Umbilical cord (tissue), 2 donors: ENCODE measurements at places on chromosomes 11 and 22.
A peak's percentile ranks its signal among the peaks of the same experiment; 100 is the strongest.

GRCh38 chr11:111530091-111530490 lies 10.4 kb upstream of the LAYN start:
- DNase-seq: no peak

- DNase-seq: no peak
These were observed at the start of gene OR52I2 for GRCh38 chr11:4581443-4581842. TSS of gene OR52I2 (plus strand) at chr11:4581743.

- no peak for DNase-seq
These were observed 16.3 kb downstream of the DUSP8 start for GRCh38 chr11:1555713-1556153.

- DNase-seq: no peak
These were observed 15.8 kb downstream of the OR10D3 start for GRCh38 chr11:124198897-124199296.

- DNase-seq: no peak
These were observed 2.2 kb upstream of the P2RX6 start for GRCh38 chr22:21012446-21013407.

- DNase-seq: no peak
These were observed 462.4 kb upstream of the LRRC4C start for GRCh38 chr11:41921746-41922390.

GRCh38 chr11:17699147-17700114 lies 19.9 kb upstream of the MYOD1 start:
- peak; percentile 70 for DNase-seq

DNA sequence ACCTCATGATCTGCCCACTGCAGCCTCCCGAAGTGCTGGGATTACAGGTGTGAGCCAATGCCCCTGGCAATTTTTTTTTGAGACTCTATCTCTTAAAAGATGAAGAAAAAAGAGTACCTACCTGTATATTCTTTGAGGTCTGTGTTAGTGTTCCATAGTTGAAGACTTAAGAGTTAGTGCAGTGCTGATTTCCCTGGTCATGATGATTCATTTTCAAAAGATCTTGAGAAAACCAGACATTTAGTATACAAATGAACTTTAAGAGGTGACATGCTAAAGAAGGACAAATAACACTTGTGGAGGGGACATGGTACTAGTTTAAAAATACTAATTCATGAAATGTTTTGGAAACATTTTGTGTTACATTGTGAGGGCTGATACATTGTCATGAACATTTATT lies 17.7 kb downstream of the CBL start:
- DNase-seq: no peak

- DNase-seq: peak; percentile 21
These were observed 172.8 kb downstream of the RRAS2 start for GRCh38 chr11:14186046-14186775.

DNA sequence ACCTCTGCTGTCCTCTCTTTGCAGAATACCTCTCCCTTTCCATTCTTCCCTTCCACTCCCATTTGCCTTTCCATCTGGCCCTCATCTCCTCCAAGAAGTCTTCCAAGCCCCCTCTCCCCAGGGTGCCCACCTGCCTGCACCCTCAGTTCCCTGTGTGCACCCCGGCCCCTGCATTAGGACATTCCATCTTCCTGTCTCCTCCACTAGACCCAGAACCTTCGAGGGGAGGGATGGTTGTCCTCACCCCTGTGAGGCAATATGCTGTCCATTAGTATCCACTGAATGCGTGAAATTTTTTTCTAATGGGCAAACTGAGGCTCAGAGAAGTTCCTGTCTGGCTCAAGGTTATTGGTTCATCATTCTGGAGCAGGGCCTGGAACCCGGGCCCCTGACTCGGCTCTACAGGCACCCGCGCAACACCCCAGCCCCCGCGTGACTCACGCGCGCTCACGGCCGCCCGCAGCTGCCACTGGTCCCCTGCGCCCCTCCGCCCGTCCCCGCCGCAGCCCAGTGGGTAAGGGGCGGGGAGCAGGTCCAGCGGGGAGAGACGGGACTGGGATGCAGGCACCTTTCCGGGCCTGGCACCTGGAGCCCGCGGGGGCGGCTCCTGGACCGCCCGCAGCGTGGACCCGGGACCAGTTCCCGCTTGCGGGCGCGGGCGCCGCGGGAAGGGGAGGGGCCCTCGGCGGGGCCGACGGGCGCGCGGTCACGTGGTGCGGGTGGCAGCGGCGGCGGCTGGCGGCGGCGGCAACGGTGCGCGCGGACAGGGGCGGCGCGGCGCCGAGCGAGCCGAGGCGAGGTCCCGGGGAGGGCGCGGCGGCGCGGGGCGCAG lies 7.0 kb downstream of the SEPTIN3 start:
- DNase-seq: no peak

GRCh38 chr11:44777209-44778194 lies 50.7 kb downstream of the TSPAN18 start:
- DNase-seq: no peak

GRCh38 chr11:2265396-2265795 lies 5.0 kb downstream of the ASCL2 start:
- peak; percentile 50 for DNase-seq

DNA sequence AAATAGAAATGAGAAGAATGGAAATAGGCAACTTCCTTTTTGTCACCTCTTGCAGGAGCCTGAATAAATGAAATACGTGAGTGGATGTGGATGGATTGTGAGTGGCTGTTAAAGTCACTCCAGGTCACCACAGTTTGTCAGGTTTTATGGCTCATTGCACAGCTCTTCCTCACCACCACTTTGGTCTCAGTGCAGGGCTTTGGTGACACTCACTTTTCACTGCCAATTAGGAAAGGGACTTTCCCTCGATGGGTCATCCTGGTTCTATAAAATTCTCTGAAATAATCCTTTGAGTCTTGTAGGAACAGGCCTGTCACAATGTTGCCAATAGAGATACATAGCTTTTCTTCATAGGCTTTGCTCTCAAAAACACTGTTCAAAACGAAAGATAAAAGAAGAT lies 172.4 kb upstream of the C11orf87 start:
- DNase-seq: no peak

- peak; percentile 49 for DNase-seq
These were observed 513.1 kb downstream of the MIAT start for GRCh38 chr22:27170491-27170890.

- no peak for DNase-seq
These were observed 78.7 kb downstream of the BDNF start for GRCh38 chr11:27621405-27622161.

- DNase-seq: no peak
These were observed 812.2 kb downstream of the LRRC4C start for GRCh38 chr11:40647295-40647694.

GRCh38 chr22:17781319-17782031 lies 7.2 kb upstream of the BID start:
- DNase-seq: peak; percentile 56

DNA sequence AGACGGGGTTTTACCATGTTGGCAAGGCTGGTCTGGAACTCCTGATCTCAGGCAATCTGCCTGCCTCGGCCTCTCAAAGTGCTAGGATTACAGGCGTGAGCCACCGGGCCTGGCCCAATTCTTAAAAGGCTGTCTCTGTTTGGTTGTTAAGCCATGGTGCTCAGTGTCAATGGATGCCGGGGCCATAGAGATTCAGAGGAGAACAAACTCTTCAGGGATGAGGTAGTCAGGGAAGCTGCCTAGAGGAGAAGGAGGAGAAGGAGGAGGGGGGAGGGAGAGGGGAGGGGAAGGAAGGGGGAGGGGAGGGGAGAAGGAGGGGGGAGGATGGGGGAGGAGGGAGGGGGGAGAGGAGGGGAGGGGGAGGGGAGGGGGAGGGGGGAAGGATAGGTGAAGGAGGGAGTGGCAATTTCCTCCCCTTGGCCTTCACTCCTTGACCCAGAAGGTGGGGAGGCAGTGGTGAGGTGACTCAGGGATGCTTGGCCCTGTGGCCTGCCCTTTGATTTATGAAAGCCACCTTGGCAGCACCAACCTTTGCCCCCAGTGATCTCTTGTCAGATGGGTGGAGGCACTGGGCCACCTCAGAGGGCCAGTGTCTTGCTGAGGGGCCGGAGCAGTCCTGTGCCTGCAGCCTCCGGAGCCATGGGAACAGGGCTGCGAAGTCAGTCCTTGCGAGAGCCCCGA lies at the start of gene C11orf86:
Gene C11orf86, plus strand, starts transcription at position 581 of the 681 bp plus-strand sequence. Its CDS starts 59 bp downstream, at position 640.
- DNase-seq: no peak

DNA sequence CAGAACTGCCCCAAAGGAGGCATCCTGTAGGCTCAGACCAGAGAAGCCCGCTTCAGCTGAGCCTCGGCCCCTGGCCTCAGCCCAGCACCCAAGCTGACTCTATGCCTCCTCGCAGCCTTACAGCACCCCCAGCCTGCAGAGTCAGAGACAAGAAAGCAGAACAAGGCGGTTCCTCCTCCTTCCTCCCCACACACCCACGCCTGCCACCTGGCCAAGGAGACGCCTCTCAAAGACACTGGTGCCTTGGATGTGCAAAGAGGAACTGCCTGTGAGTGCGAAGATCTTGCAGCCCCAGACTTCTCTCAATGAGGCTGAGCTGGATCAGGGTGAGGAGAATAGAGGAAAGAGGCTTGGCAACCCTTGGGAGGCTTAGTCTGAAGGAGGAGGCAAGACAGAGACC lies 60.2 kb downstream of the PDE2A start:
- DNase-seq: no peak
